ENCODE measurements at places on chromosomes 6 and 20.
A peak's percentile ranks its signal among the peaks of the same experiment; 100 is the strongest.

GRCh38 chr6:139341060-139341459, 33.4 kb downstream of the CITED2 start:
- DNase-seq: no peak

DNA sequence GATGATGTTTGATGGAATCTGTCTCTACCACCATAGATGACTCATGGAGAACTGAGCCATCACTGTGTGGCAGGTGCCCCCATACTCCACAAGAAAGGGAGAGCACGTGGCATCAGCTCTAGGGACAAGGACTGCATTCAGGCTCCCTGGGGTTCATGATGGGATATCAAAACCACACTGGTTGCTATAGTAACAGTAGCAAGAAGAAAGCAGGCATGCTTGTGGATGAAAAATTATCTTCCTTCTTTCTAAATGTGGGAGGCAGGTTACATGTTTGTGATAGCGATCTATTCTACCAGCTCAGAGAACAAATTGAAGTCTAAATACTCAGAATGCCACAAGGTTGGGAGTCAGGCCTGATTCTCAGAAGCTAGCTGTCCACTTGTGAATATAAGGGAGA, 224.2 kb downstream of the ARHGAP18 start:
- no peak for DNase-seq

GRCh38 chr20:48679599-48679998, 148.2 kb downstream of the PREX1 start:
- DNase-seq: no peak

DNA sequence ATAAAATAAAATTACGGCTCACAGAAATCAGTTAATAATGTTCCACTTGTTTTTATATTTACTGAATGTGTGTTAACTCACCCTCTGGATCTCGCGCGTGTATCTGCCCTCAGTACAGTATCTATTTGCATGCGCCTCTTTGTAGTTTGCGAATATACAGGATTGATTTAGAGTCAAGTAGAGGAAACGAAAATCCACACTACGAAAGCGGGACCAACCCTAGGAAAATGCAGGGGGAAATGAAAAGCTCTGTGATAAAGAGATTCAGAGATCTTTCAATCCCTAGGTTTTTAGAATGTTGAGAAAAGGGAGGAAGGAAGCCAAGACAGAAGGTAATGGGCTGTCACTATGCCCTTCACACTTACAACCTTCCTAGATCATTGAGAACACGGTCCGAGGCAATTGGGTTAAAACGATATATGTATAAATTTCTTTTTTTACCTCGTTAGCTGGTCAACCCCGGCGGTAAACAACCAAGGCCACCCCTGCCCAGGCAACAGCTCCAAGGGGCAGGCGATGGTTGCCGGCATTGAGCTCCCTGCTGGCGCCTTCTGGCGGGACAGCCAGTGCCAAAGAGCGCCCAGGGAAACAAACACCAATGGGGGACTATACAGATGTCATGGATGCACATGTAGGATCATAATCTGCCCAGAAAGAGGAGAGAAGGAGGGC, 792 bp upstream of the FUT9 start:
- DNase-seq: no peak

- DNase-seq: no peak
Measured at GRCh38 chr20:19784511-19785172, 26.6 kb downstream of the RIN2 start.

DNA sequence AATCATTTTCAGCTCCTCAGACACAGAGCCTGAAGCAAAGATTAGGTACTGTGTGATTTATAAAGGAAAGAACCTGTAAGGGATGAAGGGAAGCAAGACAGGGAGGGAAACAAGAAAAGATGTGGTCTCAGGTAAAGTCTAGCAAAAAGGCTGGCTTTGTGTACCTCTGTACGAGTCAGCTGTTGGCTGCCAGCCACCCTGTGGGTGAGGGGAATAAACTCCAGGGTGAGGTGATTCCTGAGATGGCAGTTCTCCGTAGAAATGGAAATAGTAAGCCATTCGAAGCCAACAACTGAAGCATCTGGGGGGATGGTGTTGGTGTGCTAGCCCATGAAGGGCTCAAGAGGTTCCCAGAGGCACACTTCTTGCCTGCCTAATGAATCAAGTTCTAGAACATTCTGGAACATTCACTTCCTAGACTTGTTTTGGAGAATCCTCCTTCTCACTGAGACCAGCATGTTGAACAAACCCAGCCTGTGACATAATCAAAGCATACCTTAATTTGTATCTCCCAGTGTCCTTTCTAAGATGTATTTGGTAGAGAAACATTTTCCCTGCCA, 10.6 kb upstream of the TTPAL start:
- no peak for DNase-seq

- DNase-seq: no peak
Measured at GRCh38 chr6:87674290-87674689, 27.7 kb downstream of the AKIRIN2 start.

- no peak for DNase-seq
Measured at GRCh38 chr6:3471286-3471685, 14.4 kb upstream of the SLC22A23 start.

DNA sequence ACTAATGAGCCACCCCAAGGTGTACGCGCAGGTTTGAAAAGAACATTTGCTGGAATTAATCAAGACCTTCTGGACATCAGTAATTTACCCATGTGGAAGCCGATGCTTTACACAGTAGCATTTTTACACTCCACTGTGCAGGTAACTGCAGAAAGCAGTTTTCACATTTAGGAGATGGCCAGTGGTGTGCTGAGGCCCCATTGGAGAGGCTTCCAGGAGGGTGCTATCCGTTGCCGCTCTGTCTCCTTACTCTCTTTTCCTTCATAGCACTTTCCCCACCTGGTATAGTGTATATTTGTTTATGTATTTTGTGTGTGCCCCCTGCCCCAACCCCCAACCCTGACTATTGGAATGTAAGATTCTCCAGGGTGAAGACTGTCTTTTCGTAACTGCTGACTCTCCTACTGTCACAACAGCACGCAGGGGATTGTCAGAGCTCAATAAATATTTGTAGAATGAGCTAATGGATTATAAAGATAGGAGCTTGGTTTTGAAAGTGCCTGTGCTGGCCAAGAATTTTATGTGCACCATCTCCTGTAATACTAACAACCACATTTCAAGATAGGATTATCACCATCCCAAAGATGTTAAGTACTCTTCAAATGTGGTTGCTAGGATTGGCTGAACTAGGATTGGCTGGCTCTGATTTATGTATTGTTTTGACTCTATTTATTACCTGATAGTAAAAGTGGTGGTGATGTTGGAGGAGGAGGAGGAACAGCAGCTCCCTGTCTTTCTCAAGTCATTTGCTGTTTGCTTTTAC, 74.0 kb upstream of the GLP1R start:
- no peak for DNase-seq

DNA sequence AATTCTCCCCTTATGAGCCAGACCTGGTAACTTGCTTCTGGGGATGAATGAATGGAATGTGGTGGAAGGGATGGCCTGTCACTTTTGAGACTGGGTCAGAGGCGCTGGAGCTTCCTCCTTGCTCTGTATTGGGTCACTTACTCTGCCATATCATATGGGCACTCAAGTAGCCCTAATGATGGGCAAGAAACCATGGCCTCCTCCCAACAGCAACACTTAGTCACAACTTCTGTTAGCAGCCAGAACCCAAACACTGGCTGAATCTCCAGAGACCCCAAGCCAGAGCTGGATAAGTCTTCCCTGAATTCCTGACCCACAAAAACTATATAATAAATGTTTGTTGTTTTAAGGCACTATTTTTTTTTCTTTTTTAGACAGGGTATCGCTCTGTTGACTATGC, 5.5 kb downstream of the E2F1 start:
- no peak for DNase-seq

- no peak for DNase-seq
Measured at GRCh38 chr6:94323853-94324252, 904.5 kb upstream of the EPHA7 start.

DNA sequence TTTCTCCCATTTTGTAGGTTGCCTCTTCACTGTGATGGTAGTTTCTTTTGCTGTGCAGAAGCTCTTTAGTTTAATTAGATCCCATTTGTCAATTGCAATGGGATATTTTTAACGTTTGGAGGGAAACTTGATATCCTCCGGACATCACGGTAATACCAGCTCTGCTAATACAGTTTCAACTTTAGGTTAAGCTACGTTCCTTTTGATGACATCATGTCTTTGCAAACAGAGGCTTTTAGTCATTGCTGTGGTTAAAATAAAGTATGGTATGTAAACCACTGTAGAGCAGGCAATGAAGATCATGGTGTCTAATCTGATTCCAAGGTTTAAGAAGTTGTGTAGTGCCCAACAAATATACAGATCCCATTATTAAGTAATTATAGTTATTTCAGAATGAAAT, 168.0 kb upstream of the CHD6 start:
- DNase-seq: no peak

DNA sequence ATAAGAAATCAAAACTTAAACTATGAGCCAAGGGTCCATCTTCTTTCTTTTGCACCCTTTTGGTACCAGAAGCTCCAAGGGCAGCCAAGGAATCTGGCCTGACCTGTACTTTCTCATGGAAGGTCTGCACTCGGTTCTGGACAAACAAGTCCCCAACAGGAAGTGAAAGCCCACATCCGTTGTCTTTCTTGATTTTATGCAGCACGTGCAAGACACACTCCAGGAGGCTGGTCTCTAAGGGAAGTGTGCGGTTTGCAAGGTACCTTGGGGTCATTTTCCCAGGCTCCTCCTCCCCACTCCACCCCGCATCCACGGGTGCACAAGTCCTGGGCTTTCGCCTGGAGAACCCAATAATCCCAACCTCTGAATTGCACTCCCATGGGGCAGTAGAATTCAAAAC, 101.9 kb downstream of the NFATC2 start:
- no peak for DNase-seq

- DNase-seq: no peak
Measured at GRCh38 chr20:43238833-43239232, 49.1 kb upstream of the PTPRT start.

- DNase-seq: no peak
Measured at GRCh38 chr6:148392671-148393070, 50.0 kb downstream of the SASH1 start.

DNA sequence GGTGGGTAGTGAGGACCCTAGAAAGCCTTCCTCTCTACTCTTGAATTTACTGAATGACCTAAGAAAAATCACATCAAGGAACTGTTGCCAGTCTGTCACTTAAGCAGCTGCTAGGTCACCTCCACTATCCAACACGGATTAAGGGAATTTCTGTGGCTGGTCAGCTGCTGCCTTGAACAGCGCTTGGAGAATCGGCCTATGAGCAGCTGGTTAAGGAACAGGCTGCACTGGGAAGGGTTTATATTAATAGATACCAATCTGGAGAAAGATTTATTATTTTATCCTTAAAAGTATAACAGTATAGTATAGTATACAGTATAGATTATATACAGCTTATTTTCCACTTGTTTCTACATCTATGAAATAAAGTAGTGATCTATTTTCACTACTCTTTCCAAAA, 6.5 kb downstream of the PTPRK start:
- DNase-seq: no peak

DNA sequence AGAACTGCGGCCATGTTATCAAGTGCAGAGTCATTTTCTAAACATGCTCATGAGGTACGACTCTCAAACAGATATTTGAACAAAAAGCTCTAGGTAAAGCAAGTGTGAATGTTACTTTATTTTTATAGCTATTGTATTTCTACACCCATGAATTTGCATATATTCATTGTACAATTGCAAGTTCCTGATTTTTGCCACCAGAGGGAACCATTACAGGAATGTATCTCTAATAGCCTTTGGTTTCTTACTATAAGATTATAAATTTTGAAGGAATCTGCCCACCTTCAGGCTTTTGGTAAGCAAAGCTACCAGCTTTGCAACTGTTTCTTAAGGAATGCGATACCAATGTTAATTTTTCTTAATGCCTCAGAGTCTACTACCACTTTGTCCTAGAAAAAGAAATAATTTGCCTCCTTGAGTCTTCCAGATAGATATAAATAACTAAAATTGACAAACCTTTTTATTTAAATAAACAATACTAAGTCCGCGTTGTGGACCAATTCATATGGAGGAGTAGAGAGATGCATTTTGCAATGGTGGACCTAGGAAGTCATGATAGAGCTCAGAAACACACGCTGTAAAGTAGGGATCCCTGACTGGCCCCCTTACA, 125.4 kb upstream of the SAMD5 start:
- DNase-seq: no peak

- no peak for DNase-seq
Measured at GRCh38 chr6:115467726-115468125, 593.0 kb downstream of the FRK start.

DNA sequence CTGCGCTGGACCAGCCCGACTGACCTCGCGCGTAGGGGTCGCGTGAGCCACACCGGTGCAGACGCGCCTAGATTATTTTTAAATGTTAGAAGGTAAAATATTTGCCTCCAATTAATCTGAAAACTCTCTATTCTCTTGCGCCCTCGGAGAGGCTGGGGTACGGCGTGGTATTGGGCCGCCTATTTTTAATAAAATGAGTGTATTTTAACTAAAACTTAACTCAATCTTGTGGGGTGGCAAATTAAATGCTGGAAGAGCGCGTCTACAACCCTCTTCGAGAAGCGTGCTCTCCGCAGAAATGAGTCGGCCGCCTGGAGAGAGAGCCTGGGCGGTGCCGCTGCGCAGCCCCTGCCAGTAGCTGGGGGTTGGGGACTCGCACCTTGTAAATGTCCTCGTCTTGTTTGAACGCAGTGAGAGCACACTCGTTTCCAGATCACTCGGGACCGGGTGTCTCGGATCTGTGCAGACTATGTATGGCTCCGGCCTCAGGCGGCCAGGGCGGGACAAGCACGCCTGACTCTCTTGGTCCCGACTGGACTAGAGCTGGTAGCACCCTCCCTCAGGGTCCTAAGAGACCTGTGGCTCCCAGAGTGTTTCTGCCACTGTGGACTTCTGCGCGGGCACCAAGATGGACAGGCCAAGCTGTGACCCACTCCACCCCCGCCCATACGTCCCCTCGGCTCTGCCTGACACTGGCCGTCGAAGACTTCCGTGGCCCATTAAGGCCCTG, 2.0 kb upstream of the MAFB start:
- peak; percentile 64 for DNase-seq

DNA sequence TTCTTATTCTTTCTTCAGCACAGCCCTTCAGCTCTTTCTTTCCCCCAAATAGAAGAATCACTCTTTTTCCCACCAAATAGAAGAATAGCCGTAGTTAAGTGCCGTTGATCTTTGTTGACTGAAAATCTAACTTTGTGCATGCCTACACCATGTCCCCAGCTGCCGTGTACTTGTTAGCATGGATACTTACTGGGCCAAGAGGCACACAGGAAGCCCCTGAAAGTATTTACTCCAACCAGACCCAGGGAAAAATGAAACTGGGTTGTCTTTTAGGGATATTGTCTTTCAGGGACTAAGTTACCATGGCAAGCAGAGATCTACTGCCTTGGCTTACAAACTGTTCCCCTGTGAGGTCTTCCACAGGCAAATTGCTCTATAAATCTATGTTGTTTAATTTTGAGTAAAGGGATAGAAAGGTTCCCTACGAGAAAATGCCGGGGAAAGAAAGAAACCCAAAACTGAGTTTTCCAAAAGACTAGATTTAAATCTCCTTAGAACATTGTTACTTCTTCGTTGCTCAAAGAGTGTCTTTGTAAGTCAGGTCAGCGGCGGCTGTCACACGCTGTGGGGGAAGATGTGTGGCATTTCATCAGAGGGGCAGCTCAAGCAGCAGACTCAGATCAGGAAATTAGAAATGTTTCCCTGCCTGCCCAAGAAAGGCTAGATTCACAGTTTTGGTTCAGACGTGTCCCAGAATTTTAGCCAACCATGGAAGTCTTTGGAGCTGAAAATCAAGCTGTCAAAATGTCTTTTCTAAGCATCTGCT, 188.2 kb upstream of the PRND start:
- DNase-seq: no peak
